ENCODE measurements at places on chromosomes 3 and 15. TPM values are rescaled to one million over a fixed set of nuclear protein-coding genes. Genes with fewer than 3 reads are reported as not detected.

DNA sequence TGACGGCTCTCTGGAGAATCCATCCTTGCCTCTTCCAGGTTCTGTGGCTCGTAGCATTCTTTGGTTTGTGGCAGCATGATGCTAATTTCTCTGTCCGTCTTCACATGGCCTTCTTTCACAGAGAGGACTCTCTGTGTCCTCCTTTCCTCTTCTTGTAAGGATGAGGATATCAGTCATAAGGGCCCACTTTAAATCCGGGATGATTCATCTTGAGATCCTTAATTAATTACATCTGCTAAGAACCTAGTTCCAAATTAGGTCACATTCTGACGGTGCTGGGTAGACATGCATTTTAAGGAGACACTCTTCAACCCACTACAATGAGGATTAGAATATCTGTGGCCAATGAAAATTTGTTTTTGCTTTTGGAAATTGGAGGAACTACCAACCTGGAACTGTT is 15.7 kb upstream of the GXYLT2 start:
- no peak for DNase-seq

- no peak for DNase-seq
Observed at GRCh38 chr3:184186184-184186901, at the start of gene ABCF3. TSS of gene ABCF3 (plus strand) at chr3:184186199. CDS start at chr3:184186208, 9 bp downstream.

Gene SUSD5
- 4.5 TPM for polyA plus RNA-seq

Gene MESP2
- polyA plus RNA-seq, result 0.45 TPM

DNA sequence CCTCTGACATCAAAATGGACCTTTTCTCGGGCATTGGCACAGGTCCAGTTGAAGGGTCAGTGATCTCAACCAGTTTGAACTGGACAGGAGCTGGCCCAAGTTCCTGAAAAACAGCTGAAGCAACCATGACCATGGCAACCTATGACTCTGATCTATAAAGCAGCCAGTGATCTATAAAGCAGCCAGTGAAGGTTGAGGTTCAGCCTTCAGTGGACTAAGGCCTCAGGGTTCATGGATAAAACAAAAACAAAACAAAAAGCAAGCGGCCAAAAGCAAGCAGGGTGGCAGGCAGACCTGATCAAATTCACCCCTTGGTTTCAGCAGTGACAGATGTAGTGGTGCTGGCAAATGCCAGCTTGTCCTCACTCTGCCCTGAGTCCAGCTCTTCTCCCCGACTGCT is 10.0 kb upstream of the CHRNB4 start:
- no peak for DNase-seq

DNA sequence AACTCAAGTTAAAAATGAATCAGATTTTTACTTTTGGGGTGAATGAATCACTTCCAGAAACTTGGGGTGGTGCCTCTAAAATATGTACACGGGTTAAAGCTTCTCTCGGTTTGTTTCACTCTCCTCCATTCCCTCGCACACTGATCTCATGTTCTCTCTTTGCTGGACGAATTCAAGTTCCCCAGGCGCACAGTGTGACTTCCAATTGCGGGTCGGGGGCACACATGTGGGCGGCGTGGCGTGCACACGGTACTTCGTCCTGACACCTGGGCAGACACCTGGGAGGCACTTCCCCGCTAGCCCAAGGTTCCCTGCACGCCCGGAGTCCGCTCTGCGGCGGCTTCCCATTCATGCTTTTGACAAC is 692 bp downstream of the SCAANT1 start:
- no peak for DNase-seq

GRCh38 chr3:149634072-149634471 is 23.8 kb downstream of the WWTR1 start:
- DNase-seq, result no peak

- no peak for DNase-seq
Observed at GRCh38 chr3:72279631-72280041, 494.7 kb upstream of the PROK2 start.

DNA sequence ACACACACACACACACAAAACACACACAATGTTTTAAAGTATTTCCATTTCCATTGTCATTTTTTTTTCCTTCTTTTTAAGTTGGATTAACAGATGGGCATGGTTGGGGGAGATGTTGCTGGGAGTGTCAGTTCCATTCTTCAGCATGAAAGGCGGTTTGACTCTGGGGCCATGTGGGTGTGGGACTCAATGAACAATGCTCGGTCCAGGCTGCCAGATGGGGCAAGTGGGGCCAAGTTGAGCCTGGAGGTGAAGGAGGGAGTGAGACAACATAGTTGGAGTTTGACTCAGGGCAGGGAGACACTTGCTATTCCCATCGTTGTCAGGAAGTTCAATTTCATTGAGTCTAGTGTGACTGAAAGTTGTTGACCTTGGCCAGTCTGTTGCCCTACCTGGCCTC is 125.3 kb downstream of the TLE3 start:
- no peak for DNase-seq

- DNase-seq, result no peak
Observed at GRCh38 chr15:88745065-88745464, 58.2 kb upstream of the ACAN start.

Gene FEZF2
- not detected for polyA plus RNA-seq

GRCh38 chr3:133374708-133375402 is 25.0 kb upstream of the BFSP2 start:
- no peak for DNase-seq

GRCh38 chr15:90931828-90932659 is at the start of gene HDDC3:
TSS of gene HDDC3 (minus strand) at chr15:90932549. CDS start at chr15:90932540, 9 bp downstream.
- DNase-seq, result peak; percentile 85

- DNase-seq, result no peak
Observed at GRCh38 chr15:35854316-35854715, 308.4 kb upstream of the DPH6 start.

Gene LRCH3
- polyA plus RNA-seq, result 60.8 TPM

- DNase-seq, result no peak
Observed at GRCh38 chr3:26715431-26715830, 92.9 kb downstream of the LRRC3B start.

Gene TIMP4
- polyA plus RNA-seq, result 1.0 TPM

GRCh38 chr3:188170461-188171459 is 16.8 kb downstream of the LPP start:
- no peak for DNase-seq

Gene A4GNT
- 1.8 TPM for polyA plus RNA-seq

DNA sequence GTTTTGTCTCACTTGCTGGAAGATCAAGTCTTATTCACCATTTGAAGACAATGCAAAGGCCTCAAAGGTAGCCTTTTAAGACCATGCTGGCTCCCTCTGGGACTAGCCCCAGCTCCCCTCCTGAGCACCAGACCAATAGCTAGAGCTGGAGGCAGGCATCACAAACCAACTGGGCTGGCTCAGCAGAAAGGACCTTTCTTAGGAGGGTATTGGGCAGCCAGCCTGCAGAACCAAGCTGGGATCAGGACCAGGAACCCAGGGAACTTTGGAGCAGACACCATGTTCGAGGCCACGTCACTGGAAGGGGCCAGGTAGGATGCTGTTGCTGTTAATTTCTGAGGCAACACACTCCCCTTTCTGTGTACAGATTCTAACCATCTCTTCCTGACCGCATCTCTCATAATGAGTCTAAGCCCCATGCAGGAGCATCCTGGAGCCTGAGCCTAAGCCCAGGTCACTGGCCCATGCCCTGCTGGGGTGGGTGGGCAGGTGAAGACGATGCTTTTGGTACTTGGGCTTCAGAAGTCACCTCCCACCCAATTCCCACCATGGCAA is 81.4 kb upstream of the KLF13 start:
- no peak for DNase-seq

Gene CPLX3
- not detected for polyA plus RNA-seq

Gene COLQ
- 10.1 TPM for polyA plus RNA-seq

DNA sequence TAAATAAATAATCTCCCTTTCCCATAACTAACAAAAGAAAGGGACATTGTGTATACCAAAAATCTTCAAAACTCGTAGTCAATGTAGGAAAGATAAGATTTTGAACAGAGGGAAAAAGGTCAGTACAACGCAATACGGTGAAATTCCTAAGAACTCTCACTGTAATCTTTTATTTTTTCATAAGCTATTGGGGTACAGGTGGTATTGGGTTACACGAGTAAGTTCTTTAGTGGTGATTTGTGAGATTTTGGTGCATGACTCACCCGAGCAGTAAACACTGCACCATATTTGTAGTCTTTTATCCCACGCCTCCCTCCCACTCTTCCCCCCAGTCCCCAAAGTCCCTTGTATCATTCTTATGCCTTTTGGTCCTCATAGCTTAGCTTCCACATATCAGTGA is 718.0 kb downstream of the TBL1XR1 start:
- DNase-seq, result no peak

- DNase-seq, result no peak
Observed at GRCh38 chr3:52473026-52473425, 17.6 kb downstream of the NISCH start.

GRCh38 chr15:64807051-64807749 is 18.2 kb downstream of the PIF1 start:
- DNase-seq, result no peak

DNA sequence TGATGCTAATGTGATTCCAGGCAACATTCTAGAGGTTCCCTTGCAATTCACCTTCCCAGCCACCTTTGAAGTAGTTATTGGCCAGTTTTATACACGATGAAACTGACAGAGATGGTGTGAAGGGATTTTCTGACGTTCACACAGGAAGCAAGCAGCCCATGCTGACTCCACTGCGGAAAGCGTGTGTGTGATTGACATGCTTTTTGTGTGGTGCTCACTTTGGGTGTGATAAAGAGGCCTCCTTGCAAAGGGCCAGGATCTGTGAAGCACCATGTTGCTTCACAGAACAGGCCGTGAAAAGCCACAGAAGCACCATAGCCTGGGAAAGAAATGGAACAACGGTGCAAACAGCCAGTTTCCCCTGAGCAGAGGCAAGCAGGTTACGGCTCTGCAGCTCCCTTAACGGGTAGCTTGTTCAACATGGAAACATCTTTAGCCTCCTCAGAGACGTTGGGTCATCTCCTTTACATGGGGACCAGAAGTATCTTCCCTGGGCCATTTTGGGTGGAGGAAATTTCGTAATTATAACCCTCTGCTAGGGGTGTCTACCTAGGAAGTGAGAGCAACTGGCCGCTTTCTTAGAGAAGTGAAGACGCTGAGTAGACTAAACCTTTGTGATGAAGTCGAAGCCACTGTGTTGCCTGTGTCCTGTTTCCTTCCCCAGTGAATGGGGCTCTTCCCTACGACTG is 108.5 kb downstream of the APBA2 start:
- DNase-seq, result no peak

Gene NMNAT3
- polyA plus RNA-seq, result 11.9 TPM

Gene ADGRG7
- polyA plus RNA-seq, result not detected

DNA sequence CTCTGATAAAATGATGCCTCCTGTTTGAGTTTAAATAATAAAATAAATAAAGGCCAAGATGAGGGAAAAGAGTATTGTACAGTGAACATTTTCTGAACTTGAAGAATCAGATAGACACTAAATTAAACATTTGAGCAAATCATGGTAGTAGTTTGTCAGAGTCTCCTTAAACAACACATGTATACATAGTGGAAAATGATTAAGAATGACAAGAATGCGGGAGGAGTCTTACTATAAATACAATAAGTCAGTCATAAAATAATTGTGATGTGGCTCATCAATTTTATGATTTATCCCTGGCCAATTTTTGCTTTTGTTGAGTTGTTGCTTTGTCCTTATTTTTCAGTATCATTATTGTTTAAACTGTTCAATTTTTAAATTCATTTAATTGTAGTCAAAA is 158.0 kb upstream of the TMC3 start:
- DNase-seq, result no peak

DNA sequence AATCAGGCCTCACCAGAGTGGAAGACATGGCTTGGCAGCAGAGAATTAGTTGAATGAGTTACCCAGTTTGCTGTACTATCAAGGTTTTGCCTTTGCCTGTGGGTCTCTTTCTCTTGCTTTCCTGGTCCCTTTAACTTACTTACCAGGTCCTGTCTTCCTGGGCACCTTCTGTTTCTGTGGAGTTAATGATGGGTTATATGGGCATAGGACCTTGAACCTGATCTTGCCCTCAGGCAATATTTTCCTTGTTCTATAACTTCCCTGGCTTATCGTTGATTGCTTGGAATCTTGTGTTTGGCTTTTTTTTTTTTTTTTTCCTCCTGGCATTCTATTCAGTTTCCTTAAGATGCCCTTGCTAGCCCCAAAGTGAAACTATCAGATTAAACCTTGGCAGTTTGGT is 106.8 kb downstream of the HHLA2 start:
- no peak for DNase-seq

Gene GNB4
- polyA plus RNA-seq, result 29.2 TPM

DNA sequence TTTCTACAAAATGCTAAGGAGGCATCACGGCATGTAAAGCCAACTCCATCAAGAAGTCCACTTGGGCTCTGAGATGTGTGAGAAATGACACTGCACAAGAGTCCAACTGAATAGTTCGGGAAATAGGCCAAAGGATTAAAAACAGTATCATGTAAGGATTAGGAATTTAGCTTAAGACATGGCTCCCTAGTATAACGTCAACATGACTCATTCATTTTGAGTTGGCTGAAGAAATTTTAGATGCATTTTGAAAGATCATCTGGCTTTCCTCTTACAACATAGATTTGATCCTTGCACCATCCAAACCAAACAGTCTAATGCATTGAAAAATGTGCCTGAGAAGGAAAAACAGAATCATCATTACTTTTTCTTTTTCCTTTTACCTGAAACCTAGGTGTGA is 109.3 kb upstream of the MME start:
- no peak for DNase-seq

Gene COL6A5
- polyA plus RNA-seq, result 0.07 TPM

DNA sequence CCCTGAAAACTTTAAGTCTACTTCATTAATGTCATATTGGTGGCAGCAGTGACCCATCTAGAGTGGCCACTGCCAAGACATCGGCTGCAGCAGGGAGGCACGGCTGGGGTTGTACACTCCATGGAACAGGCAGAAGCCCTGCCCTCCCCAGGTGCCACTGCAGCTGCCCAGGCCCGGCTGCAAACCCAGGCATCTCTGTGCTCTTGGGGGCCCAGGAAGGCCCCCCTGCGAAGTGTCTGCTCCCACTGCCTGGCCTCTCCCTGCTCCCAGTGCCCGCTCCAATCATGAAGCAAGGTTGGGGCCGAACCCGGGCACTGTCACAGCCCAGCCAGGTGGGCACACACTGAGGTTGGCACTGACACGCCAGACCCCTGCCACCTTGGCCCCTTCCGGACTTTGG is 12.1 kb upstream of the RPL14 start:
- no peak for DNase-seq

GRCh38 chr3:15276028-15276724 is 56.2 kb downstream of the SH3BP5 start:
- DNase-seq, result no peak

GRCh38 chr3:126918355-126918821 is 64.5 kb upstream of the PLXNA1 start:
- no peak for DNase-seq

- DNase-seq, result no peak
Observed at GRCh38 chr3:172282850-172283249, 165.4 kb downstream of the GHSR start.

DNA sequence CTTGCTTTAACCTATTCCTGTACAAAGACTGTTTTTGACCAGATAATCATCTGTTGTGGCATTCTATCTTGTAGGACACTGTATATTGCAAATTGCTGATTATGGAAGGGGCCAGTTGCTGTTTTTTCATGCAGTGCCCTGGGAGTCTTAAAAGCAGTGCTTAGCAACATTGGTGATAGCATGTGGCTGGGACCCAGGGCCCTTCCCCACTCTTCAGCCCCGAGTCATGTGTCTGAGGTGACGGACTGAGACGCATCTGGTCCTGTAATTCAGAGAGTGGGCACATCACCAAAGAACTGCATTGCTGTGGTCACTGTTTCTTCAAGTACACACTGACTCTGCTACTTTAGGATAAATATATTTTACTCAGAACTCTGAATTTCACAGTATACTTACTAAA is 63.4 kb downstream of the SNRK start:
- DNase-seq, result no peak

GRCh38 chr15:60076582-60077276 is 72.6 kb downstream of the FOXB1 start:
- DNase-seq, result no peak
